Pancreas (tissue), 10 donors: ENCODE measurements at places on chromosomes 6 and 20.

DNA sequence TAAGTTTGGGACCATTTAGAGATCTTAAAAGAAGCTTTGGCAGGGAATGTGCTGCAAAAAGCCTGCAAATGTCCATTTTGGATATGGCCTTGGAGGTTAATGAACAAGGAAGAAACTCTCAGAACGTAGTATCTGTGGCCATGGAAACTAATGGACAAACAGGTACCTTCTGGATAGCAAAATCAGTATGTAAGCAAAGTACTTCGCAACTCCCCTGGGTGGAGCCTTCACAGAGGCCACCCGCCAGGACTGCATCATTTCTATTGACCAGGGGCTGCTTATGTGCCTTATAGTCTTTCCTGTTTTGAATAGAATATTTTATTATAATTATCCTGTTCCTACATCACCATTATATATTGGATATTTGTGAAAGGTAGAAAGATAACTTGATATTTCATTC, 510.8 kb upstream of the SYNCRIP start:
- DNase-seq, result peak; percentile 69

DNA sequence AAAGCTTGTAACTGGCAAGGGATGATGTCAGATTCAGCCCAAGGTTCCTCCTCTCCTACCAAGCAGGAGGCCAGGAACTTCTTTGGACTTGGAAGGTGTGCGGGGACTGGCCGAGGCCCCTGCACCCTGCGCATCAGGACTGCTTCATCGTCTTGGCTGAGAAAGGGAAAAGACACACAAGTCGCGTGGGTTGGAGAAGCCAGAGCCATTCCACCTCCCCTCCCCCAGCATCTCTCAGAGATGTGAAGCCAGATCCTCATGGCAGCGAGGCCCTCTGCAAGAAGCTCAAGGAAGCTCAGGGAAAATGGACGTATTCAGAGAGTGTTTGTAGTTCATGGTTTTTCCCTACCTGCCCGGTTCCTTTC, 14.4 kb downstream of the TNFAIP3 start:
- no peak for DNase-seq

DNA sequence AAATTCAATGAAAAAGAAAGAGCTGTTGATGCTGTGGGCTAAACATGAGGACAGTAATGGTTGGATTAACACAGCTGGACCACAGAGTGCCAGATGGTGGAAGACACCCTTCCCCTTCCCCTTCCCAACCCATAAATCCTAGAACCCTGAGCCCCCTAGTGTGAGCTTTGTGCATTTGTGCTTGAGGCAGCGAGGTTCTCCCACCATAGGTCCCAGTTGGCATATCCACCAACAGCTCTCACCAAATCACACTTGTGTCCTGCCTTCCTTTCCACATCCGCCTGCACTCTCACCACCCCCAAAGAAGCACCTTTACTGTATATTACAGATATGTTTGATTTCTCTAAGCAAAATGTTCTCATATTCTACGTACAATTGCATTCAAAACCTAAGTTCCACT, 32.8 kb upstream of the HBS1L start:
- DNase-seq, result no peak

GRCh38 chr6:15493437-15494168, 169.2 kb downstream of the DTNBP1 start:
- no peak for DNase-seq

DNA sequence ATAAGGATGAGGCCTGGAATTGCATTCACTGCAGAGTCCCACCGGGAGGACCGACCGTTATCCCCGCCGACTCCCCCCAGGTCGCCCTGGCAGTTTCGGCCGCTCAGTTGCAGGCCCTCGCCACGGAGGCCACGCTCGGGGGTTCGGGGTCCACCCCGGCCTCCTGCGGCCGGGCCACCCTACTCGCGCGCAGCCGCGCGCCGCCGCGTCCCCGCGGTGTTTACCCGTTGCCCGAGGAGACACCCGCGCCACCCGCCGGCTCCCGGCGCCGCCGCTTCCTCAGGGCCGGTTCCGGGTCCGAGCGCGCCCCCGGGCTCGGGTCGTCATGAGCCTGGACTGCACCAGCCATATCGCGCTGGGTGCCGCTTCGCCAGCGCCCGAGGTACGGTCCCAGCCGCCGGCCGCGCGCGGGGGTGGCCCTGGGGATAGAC, at the start of gene CCDC170:
Gene CCDC170, plus strand, starts transcription at position 214 of the 431 bp plus-strand sequence. Its CDS starts 112 bp downstream, at position 326.
- DNase-seq, result peak; percentile 12

- DNase-seq, result no peak
Measured at GRCh38 chr20:52987295-52987694, 15.1 kb downstream of the TSHZ2 start.

- no peak for DNase-seq
Measured at GRCh38 chr6:148223424-148223842, 119.2 kb upstream of the SASH1 start.

- no peak for DNase-seq
Measured at GRCh38 chr6:107068691-107069630, 41.0 kb downstream of the MTRES1 start.

DNA sequence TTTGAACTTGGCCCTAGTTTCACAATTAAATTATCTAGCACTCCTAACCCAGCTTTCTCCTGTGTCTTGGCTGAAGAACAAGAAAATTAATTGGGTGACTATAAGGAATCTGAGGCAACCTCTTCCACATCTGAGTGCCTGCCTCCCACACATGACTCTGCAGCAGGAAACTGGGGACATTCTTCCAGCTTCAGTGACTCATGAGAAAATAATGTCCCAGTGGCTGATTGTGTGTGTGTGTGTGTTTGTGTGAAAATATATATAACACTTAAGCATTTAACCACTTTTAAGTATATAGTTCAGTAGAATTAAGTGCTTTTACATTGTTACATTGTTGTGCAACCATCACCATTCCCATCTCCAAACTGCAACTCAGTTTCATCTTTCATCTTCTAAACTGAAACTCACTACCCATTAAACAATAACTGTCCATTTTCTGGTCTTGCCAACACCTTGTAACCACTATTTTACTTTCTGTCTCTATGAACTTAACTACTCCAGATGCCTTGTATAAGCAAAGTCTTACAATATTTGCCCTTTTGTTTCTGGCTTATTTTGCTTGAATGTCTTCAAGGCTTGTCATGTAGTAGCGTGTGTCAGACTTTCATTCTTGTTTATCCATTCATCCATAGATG, 8.7 kb downstream of the TRIM38 start:
- DNase-seq, result no peak

- DNase-seq, result no peak
Measured at GRCh38 chr6:139925894-139926641, 551.6 kb upstream of the CITED2 start.

DNA sequence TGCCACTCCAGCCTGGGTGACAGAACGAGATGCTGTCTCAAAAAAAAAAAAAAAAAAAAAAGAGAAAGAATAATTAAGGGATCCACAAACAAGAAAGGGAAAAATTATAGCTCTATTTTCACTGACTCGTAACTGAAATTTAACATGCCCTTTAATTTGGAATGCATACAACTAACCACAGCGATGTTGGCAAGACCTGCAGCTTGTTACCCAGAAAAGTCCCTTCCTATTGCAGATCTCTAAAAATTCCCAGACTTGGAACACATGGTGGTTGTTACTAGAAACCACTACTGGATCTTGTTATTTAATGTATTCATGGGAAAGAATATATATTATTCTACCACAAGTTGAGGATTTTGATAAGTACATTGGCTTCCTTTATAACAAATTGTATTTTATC, 27.8 kb upstream of the SMIM28 start:
- DNase-seq, result no peak

GRCh38 chr6:157284738-157285421, 38.4 kb downstream of the TMEM242 start:
- DNase-seq, result peak; percentile 21

DNA sequence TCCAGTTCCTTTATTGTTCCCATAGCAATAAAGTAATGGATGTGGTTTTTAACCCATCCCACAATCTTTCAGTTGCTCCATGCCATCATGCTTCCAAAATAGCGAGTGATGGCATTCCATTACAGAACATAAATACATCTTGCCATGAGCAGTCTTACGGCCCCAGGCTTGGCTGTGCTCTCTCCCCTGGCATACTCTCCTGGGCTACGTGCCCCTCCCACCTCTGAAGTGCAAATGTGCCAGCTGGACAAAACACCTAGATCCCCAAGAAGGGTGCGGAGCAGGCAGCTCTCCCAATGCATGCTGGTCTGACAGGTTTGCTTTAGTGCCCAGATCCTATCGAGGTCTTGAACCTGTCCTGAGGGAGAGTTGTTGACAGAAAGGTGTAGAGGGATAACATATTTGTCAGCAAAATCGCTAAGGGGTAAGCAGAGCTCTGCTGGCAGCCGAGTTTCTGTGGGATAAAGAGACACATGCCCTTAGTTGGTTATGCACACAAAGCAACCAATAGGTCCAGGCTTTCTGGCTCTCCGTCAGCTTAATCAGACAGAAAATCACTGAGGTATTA, 43.9 kb upstream of the PAX1 start:
- DNase-seq, result no peak

GRCh38 chr6:81769824-81770223, 17.3 kb upstream of the TENT5A start:
- DNase-seq, result no peak

DNA sequence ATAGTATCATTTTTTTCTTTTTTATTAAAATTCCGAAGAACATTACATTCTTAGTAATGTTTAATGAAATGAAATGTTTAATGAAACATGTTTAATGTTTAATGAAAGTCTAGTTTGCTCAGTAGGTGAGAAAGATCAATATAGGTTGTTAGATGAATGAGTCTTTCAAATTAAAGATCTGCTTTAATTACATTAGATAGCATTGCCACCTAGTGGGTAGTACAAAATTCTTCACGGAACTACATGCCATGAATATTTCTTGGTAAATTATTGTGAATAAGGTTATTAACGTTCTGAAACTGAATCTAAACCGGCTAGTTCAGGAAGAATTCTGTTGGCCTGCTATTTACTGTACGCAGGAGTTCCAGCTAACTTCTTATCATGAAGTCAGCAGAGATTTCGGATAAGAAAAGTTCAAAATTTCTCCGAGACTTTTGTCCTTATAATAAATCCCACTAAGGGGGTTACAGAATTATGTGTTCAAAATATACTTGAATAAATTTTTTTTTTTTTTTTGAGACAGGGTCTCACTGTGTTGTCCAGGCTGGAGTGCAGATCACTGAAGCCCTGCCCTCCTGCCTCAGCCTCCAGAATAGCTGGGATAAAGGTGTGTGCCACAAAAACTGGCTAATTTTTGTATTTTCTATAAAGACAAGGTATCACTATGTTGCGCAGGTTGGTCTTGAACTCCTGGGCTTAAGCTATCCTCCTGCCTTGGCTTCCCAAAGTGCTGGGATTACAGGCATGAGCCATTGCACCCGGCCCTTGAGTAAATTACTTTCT, 7.9 kb upstream of the GMNN start:
- no peak for DNase-seq

DNA sequence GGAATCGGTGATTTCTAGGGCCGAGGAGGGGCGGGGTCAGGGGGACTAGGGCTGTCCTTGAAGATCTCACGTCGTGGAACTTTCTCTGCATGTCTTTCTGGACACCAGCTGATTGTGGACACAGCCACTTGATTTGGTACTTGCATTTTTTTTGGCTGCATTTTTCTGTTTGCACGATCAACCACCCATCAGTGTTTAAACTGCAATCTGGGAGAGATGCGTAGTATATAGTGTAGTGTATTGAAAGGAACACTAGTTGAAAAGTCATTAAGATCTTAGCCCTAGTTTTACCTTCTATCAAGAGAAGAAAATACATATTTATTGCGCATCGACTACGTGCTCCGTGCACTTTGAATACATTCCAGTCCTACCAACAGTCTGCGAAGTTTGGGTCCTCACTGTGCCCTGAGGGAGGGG, 657 bp downstream of the NT5DC1 start:
- no peak for DNase-seq

DNA sequence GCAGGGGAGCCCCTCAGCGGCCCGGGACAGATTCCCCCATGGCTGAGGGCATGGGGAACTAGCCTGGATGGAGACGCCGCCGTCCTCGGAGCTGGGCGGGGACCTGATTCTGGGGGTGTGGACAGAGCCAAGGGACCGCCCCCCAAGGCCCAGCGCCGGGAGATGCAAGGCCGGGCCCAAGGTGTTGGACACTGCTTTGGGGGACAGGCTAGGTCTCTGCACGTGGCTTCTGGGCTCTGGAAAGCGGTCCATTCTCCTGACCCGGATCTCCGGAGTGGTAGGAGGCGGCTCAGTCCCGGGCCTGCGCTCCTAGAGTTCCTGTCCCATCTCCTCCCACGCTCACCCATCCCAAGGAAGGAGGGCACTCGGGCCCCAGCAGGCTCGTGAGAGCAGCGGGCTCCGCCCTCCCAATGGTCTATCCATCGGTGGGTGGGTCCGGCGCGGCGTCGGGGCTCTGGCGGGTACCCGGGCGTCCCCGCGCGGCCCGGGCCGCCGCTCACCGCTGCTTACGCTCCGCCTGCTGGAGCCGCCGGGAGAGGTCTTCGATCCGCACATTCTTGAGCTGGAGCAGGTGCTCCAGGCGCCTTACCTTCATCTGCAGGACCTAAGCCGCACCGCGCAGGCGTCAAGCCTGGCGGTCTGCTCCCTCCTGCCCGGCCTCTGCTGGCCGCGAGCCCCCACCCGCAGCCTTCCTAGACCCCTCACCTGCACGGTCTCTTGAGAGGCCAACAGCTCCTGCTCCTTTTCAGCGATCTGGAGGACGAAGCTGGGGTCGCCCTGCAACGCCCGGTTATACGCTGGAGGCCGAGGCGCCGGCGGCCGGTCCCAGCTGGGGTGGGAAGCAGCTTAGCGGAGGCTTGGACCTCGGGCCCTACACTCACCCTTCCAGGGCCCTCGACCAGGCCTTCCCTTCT, 3.3 kb downstream of the SPEF1 start:
- DNase-seq, result peak; percentile 80

DNA sequence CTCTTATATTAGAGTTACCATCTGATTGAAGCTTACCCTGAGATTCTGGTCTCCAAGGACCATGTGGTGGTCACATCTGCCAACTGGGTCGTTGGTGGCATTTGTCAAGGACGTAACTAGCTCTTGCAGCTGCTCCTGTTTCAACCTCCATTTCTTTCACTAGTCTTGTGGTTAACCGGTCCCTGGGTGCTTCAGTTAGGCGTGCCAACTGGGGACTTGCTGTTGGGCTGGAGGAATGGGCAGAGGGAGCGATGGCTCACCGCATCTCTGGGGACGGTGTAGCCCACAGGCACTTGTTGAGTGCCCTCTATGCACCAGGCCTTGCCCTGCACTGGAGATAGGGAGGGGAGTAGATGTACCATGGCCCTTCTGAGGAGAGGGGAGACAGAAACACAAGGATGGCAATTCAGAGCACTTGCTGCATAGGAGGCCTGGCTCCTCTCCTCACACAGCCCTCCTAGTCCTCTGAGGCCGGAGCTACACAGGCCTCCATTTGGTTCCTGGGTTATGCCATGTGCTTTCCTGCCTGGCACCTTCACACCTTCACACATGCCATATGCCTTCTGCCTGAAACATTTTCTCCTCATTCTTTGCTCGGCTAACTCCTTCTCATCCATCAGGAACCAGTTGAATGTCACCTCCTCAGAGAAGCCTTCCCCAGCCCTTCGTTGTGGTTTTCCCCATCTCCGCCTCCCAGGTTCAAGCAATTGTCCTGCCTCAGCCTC, 20.0 kb upstream of the ASXL1 start:
- DNase-seq, result no peak
